ENCODE measurements at places on chromosomes 1 and 21.

DNA sequence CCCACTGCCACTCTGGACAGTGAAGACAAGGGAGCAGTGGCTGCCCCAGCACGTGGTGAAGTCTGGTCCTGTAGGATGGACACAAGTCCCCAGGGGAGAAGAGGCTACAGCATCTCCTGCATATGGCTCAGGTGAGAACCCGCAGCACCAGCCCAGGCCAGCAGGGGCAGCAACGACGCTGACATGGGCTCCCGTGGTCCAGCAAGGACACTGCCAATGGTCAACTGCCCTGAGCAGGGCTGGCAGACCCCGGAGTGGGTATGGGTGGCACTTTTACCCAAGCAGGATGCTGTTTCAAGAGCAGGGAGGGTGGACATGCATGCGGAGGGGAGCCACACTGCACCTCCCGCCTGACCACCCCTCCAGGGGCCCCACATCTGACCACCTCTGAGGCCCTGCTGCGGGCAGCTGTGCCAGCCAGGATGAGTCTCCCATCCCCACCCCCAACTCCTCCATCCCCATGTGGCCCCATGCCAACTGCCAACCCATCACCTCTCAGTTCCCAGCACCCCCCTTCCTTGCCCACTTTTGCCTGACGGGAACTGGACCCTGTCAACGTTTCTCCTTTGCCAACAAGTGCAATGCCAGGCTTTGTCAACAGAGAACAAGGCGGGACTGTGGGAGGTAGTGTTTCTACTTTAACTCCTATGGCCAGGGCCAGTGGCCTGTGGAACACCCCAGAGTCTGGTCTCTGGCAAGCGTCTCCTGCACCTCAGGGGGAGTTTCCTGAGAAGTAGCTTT, 8.6 kb downstream of the MORN1 start:
- DNase-seq: no peak

DNA sequence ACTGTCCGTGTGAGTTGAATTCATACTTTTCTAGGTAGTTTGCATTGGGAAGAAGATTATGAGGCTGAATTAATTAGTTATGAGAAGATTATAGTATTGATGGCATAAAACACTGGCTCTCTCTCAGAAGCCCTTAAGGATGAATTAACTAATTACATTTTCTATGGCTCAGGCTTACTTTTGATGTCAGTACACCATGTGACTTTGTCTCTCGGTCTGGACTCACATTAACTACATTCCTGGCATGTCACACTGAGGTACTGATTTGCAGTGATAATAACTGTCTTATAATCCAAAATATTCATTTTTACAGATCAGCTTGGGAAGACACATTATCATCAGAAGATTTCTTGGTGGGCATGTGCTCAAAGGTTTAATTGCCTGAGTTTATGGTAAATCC, 362.2 kb downstream of the ZP4 start:
- no peak for DNase-seq

- no peak for DNase-seq
Observed at GRCh38 chr1:17520041-17520440, 19.5 kb upstream of the ARHGEF10L start.

- DNase-seq: no peak
Observed at GRCh38 chr1:71829346-71829745, 453.0 kb downstream of the NEGR1 start.

DNA sequence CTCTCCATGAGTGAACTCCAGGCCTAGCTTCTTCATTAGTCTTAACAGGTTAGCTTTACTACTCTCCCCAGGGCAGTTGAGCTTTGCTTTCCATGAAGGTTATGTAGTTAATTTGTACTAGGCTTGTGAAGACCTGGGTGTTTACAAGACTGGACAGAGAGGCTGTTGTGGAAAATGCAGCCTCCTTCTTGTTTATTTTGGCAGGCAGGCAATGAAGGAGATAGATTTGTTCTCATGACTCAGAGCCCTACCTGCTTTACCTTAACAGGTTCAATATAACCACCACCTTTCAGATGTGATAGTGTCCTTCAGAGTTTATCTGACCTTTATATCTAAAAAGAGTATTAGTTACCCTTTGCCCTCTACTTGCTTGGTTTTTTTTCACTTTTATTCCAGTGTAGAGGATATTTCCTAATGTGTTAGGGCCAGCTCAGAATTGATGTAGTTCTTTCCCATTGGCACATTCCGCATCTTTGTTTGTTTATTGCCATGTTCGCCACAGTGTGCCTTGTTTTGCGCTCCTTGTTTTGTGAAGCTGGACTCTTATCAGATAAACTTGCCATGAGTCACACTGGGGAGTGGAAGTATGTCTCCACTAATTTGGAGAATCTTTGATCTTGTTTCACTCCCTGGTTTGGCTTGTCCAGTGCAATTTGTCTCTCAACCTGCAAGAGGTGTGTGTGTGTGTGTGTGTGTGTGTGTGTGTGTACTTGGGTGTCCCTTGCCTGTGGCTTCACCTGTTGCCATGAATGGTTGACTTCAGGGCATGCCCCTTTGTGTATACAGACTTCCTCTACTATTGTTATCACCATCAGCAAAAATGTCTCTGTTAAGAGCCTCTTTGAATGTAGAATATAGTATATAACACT, 87.4 kb upstream of the MACF1 start:
- DNase-seq: no peak

DNA sequence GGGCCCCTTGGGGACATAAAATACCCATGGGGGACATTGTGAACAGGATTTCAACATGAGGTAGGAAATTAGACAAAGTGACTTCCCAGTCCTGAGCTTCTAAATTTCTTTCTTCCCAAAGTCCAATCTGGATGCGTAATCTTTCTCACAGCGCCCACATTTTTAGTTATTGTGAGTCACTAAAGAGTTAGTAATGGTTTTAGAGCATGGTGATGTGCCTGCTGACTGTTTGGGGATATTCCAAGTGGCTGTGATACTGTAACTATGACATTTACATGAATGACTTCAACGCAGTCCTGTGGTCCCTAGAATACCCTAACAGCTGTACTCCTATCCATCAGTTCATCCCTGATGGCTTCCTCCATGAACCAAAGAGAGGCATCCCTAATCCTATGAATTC, 224.0 kb upstream of the COA6 start:
- DNase-seq: no peak

Data from amygdala (tissue), 56 donors.